Activated naive CD8-positive, alpha-beta T cell treated with anti-CD3 and anti-CD28 coated beads for 36 hours (primary cell): ENCODE measurements at places on chromosomes 5 and 9.

DNA sequence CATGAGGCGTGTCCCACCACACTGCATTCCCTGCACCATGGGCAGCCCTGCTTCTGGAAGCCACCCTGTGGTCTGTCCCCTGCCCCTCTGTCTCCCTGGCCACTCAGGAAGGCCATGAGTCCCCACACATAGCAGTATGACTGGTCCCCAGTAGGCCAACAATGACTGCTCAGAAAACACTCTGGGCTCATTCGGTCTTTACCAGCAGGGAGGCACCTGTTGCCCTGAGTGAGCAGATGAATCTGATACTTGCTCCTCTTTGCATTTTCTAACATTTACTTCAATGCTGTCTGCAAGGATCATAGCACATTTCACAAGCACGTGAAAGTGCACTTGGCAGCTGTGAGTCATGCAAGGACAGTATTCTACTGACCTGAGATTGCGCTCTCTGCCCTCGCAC, 365.4 kb upstream of the IRX1 start:
- DNase-seq: no peak

GRCh38 chr9:136441681-136442245, 2.1 kb upstream of the INPP5E start:
- no peak for DNase-seq

GRCh38 chr9:69605406-69605805, 66.8 kb downstream of the APBA1 start:
- no peak for DNase-seq

DNA sequence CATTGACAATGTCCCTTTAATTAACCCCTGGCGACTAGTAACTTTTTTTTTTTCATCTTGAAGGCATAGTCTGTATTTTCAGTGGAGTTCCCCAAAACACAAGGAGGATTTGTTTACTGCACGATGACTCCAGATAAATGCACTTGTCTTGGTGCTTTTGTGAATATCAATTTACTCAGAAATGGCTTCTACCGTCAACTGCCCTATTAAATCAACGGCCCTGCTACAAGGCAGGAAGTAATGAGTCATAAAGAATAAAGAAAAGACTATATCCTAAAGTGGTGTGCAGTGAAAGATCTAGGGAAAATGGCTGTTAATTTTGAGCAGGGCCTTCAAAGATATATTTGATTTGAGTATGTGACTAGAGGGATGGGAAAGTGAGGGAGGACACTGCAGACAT, 388.3 kb upstream of the CHD1 start:
- no peak for DNase-seq

DNA sequence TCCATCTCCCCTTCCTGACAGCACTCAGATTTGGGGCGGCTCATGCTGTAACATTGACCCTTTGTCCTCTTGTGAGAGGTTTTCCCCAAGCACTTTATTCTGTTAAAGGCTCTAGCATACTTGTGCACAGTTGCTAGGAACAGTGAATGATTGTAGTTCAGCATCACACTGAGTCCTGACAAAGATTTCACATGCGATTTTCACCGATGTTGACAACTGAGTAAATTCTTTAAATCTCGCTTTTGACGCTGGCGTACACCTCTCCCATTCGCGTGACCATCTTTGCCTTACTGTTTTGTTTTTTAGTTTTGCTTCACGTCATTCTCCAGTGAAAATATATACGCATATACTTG, 780 bp downstream of the CDC37L1 start:
- DNase-seq: no peak

DNA sequence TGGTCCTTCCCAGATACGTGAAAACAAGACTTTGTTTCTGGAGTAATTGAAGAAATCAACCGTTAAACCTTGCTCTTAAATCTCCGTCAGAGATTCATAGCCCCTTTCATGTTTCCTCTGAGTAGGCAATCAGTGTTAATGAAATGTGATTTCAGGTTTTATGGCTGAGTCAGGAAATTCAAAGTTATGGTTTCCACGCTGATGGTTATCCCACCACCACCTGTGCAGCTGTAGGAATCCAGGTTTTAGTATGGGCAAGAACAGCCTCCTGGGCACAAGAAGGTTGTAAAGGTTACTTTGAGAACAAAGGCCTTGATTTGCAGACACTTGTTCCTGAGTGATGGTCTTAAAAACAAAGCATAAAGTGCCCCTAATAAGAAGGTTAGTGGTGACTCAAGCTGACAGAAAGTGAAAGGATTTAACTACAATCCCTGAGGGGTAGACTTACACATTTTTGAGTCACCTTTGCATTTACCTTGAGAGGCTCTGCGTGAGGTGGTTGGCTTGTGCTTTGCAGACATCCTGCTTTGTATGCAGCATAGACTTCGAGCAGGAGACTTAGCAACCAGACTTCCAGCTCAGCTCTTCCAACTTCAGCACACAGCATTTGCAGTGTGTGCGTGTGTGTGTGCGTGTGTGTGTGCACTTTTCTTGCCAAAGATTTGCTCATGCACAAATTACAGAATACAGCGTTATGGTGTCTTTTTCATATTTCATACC, 159.6 kb downstream of the TLE4 start:
- peak; percentile 16 for DNase-seq

DNA sequence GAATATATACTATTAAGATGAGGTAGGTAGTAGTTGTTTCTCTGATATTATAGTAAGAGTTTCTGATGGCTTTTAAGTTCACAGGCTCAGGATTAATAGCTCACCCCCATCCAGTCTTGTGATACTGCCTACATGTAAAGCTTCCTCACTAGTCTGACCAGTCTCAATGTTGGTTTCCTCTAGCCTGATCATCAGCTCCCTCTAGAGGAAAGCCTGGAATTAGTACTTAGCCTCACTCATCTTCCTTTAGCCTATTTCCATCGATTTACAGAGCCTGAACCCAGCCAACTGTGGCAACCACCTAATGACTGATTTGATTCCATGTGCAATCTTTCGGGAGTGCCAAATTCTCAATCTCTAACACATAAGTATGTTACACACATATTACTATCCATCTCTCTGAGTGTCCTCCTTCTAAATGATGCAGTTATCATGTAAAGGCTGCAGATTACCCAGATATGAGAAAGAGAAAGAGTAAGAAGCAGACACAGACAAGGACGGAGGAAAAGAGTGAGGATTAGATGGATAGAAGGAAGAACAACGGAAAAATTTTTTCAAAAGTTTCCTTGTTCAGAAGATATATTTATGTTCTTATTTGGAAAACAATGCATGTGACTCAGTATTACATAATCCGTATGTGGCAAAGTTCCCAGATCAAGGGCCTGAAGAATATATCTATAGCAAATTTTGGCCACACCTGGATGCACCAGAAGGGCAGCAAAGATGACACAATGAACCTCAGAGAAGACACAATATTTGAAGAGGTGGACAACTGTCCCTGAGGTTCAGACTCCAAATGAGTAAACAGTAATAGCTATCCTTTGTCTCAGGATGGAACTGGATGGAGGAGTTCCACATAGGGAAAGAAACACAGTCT, 333.7 kb downstream of the ELAVL2 start:
- DNase-seq: no peak

GRCh38 chr5:72465601-72466563, 41.3 kb downstream of the ZNF366 start:
- DNase-seq: no peak

DNA sequence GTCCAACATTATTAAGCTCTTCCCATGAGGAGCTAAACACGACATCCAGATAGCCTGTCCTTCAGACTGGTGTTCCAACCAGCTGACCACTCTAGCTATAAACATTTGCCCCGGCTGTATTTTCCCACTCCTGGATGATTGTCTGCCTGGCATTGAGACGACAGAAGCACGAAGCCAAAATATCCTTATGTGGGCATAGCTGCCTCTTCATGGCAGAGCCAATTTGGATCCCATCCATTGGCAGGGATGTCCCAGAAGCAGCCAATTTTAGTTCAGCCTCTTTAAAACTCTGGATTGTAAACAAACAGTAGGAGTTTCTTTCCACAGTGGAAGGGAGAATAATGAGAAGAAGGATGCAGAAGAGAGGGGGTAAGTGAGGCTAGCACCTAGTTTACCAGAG, 507.6 kb downstream of the CETN3 start:
- no peak for DNase-seq

GRCh38 chr5:329121-329735, 7.7 kb downstream of the AHRR start:
- no peak for DNase-seq

- no peak for DNase-seq
These were observed 46.5 kb upstream of the MCTP1 start for GRCh38 chr5:95331358-95331757.

GRCh38 chr5:40569546-40570270, 110.0 kb upstream of the PTGER4 start:
- no peak for DNase-seq

- DNase-seq: no peak
These were observed 29.8 kb downstream of the DAB2 start for GRCh38 chr5:39394946-39395345.

DNA sequence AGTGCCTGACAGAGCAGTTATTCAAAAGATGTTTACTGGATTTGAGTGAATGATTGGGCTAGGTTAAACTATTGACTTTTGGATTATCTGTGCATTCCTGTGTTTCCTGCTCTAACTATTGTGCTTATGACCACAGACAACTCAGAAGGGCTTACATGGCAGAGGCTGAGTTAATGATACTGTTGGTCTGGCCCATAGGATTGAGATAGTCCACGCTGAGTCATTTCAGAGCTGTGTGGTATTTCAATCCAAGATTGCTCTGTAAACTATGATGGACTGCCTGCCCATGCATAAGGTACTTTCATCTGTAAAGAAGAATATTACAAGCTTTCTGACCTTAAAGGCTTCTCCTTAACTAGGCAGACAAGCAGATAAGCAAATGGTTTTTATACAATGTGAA, 49.1 kb upstream of the SLIT3 start:
- no peak for DNase-seq

DNA sequence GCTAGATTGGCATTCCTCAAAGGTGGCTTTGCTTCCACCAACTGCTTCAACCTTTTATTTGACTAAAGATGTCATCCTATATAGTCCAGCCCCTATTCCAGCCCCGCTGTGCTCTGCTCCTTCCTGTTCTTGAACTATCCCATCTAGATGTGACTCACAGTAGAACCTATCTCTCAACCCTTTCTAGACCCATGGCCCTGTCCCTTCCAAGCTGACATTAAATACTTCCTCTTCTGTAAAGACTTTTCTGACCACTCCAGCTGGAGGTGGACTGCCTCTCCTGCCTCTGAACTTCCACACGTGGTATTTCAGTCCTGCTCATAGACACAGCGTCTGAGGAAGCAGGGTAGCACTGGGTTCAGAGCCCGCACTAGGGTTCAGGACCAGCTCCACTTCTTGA, 32.4 kb downstream of the OSTF1 start:
- no peak for DNase-seq

- DNase-seq: no peak
These were observed 25.1 kb downstream of the QRFP start for GRCh38 chr9:130871395-130872062.

DNA sequence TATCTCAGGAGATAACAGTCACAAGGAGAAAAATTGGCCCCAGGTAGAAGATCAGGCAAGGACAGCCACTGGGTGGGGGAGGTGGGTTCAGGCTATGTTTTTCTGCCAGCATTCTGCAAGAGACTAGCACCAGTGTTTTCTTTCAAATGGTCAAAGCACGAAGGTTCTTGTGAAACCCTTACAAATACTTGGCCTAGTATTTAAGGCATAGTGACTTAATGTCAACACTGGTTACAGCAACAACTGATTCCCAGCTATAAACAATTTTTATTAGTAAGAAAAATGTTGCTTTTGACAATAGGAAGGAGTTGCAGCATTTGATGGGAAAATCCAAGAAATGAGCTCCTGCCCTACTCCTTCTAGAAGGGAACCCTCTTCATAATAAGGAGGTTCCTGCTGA, 349.6 kb downstream of the SLIT3 start:
- DNase-seq: no peak

DNA sequence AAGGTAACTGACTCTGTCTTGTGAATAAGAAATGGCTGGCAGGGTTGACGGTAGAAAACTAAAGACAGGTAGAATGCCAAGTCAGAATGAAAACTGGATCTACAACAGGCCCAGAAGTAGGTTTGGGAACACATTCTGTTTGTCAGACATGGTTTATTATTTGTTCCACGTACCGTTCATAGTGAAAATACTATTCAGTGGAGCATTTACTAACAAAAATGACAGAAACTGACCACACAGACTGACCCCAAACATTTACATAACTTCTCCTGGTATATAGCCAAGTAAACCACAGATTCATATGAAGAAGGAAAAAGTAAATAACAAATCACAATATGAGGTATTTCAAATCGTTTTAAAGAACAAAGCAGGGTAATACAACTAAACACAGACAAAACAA, 73.7 kb downstream of the SLC38A9 start:
- DNase-seq: no peak

DNA sequence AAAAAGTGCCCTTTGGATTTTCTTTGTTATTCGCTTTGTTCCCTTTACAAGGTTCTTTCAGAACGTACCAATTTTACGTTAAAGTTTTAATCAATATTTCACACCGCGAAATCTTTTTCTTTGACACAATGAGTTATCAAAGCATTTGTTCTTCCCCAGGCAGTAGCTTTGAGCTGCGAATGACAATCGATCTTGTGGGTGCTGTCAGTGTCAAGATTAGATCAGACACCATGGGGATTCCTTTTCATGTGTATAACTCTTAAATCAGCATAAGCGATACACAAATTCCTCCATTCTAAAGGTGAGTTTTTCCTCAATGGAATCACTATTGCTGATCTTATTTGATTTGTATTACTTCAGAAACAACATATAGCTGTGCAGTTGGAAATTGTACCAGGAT, 145.5 kb downstream of the ST8SIA4 start:
- DNase-seq: no peak

DNA sequence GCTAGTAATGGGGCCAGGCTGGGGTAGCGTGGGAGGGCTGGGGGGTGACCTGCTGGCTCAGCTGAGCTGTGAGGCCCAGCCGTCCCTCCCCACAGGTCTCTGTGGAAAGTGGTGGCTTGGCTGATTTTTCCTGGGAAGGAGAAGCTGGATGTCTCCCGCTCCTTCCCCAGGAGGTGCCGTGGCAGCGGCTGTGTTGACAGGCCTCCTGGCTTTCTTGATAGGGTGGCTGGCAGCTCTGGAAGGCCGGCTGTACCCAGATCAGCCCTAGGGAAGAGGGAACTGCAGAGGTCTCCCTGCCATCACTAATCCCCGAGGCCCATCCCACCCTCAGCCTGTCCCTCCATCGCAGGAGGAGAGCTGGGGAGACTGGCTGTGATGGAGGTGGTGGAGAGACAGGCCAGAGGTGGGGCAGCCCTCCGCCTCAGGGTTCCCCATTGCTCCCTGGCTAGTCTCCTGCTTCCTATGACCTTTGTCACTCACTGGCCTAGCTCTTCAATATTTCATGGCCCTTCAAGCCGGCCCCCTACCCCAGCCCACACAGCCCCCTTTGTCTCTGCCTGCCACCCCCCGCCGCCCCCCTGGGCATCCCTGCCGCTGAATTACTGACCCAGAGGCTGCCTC, 6.8 kb downstream of the CXXC5 start:
- no peak for DNase-seq

DNA sequence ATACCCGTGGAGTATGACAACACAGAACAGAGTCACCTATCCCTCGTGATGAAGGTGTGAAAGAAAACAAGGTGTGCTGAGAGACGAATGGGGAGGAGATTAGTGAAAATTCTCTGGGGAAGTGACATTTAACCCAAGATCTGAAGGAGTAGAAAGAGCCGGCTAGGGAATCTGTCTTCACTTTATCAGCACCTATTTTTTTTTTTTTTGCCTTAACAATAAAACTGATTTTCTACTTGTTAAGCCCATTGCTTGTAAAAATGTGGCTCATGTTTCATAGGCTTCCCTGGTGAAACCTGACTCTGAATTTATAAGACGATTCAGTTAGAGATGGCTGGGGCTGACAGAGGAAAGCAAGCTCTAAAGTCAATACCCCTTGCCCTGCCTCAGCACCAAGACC, 322.6 kb upstream of the MSX2 start:
- no peak for DNase-seq
